ENCODE measurements at places on chromosomes 5 and 9. TPM values are rescaled to one million over a fixed set of nuclear protein-coding genes. Genes with fewer than 3 reads are reported as not detected.

- DNase-seq, result no peak
Observed at GRCh38 chr5:95910521-95910920, 51.1 kb downstream of the ELL2 start.

DNA sequence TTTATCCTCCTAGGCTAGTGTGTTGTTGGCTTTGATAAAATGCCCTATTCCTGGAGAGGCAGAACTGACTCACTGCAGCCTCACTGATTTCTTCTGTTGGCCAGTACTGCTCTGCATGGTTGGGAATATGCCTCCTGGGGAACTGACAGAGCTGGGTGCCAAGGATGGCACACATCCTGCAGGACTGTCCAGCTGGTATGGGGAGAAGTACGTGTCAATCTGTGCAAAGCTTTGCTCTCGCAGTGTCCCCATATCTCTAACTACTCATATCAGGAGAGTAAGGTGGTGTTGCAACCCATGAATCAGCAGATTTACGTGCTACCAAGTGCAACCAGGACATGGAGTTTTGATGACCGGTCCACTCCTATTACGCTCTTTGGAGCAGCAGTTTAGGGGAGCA lies 74.7 kb downstream of the TEK start:
- peak; percentile 45 for DNase-seq

- DNase-seq, result no peak
Observed at GRCh38 chr5:74286734-74287695, 353.5 kb downstream of the ENC1 start.

DNA sequence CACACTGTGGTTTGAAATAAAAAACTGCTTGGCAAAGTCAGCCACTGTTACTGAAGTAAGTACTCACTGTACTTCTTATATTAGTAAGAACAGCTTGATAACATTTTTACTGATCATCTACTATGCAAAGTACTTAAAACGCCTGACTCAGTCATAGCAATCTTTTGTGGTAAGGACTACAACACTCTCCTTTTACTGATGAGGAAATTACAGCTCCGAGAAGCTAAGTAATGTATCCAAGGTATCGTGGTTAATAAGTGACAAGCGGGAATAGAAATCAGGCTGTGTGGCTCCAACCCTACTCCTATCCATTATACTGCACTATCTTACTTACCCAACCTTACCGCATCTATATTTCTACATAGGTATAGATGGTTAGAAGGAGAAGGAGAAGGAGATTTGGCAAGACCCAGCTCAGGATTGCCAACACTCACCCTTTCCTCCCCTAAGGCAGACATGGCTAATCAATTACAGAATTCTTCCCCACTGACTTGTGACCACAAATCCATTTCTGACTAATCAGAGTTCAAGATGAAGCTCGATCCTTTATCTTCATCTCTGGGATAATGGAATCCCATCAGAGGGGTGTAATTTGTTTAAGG lies 281.4 kb downstream of the SPOCK1 start:
- peak; percentile 9 for DNase-seq

CTNND2 gene
- not detected for total RNA-seq

SLC45A2 gene
- not detected for total RNA-seq

CNTFR gene
- total RNA-seq, result not detected

ORM2 gene
- not detected for total RNA-seq

All from A172 (cell line).